ENCODE measurements at places on chromosomes 16 and 17.
A peak's percentile ranks its signal among the peaks of the same experiment; 100 is the strongest.

DNA sequence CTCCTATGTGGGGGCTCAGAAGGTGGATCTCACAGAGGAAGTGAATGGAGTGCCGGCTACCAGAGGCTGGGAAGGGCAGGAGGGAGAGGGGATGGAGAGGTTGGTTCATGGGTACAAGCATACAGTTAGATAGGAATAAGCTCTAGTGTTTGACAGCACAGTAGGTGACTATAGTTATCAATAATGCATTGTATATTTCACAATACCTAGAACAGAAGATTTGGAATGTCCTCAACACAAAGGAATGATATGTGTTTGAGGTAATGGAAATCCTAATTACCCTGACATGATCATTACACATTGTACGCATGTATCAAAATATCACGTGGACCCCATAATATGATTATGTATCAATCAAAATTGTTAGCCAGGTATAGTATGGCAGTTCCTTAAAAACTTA, 38.9 kb upstream of the MED9 start:
- no peak for DNase-seq

DNA sequence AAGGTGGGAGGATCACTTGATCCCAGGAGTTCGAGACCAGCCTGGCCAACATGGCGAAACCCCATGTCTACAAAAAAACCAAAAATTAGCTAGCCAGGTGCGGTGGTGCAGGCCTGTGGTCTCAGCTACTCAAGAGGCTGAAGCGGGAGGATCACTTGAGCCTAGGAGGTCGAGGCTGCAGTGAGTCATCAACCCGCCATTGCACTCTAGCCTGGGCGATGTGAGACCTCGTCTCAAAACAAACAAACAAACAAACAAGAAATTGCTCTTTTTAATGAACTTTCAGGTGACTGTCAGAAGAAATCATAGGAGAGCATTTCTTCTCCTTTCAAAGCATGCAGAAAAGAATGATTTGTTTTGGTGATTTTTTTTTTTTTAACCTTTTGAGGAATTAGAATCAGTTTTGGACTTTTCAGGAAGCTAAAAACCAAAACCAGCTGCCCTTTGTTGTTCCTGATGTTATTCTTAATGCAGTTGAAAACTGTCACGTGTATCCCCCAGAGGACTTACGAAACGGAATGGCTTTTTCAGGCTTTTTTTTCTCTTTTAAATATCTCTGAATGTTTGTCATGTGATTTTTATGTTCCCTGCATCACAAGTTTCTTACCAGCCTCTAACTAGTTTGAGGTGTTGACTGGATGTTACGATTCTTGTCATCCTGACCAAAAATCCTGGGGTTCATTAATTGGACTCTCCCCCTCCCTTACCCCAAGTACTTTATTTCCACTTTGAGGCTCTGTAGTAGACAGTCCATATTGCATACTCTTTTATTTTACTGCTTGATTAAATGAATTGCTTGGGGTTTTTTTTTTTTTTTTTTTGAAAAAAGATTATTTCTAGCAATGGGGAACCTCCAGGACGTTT, 34.1 kb downstream of the SNX29 start:
- DNase-seq: no peak

GRCh38 chr16:19883966-19884485, 622 bp downstream of the GPRC5B start:
- no peak for DNase-seq

DNA sequence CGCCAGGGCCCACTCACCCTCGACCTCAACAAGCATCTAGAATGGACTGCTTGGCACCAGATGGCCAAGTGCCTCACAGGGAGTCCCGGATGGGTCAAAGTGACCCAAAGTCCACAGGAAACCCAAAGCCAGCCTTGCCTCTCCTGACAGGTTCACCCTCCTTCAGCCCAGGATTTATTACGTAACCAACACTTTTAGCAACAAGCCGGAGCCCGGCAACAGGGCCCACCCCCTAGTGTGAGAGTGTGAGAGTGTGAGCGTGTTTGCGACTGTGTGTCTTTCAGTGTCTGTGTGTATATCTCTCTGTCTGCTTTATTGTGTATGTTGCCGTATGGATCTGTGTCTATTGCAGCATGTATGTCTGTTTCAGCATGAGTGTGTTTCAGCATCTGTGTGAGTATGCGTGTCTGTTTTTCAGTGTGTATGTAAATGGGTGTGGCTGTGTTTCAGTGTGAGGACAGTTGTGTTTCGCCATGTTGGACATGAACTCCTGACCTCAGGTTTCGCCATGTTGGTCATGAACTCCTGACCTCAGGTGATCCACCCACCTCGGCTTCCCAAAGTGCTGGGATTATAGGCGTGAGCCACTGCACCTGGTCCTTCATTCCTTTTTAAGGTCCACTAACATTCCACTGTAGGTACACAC, 13.7 kb upstream of the PEMT start:
- DNase-seq: no peak

DNA sequence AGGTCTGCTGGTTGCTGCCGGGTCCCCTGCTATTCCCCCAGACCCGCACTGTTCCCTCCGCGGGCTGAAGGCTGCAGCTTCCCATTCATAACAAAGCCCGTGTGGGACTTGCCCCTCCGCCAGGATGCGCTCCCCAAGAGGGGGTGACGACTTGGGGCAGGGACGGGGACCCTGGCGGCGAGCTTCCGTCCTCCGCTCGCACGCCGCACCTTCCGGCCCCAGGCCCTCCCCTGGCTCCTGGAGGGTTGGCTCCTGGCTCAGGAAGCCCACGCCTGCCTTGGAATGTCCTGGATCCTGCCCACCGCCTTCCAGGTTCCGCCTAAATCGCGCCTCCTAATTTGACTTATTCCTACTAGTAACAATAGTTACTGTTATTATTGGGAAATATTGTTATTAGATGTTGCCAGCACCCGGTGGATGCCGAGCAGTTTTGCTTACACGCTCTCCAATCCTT, 1.1 kb upstream of the TFAP4 start:
- DNase-seq: peak; percentile 11

DNA sequence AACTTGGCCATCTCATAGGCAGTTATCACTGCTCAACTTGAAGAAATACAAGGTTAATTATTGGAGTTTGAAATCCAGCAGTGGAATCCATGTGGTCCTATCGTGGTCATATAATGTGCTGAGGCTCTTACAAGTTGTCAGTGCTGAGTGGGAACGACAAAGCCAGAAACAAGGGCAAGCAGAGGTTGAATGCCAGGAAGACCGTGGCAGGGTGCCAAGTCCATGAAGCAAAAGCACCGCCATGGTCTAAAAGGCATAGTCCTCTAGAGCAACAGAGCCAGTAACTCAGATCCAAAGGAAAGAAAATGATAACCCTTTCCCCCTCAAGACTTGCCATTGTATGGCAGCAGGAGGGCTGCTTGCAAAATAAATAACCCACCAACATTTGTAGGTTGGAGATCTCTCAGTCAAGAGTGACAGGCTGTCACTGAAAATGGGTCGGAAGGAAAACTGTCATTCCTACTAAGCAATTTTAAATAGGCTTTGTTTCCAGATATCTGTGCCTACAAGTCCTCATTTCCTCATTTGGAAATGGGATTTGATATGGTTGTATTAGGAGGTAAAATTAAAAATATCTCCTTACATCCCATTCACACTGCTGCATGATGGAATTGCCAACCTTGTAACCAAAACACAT, 36.4 kb upstream of the HSBP1 start:
- no peak for DNase-seq

GRCh38 chr16:4140652-4141051, 24.4 kb upstream of the ADCY9 start:
- no peak for DNase-seq

GRCh38 chr16:70685938-70686375, at the start of gene MTSS2:
Gene MTSS2 (minus strand): TSS chr16:70686053. CDS start chr16:70685791, 262 bp downstream.
- DNase-seq: no peak

DNA sequence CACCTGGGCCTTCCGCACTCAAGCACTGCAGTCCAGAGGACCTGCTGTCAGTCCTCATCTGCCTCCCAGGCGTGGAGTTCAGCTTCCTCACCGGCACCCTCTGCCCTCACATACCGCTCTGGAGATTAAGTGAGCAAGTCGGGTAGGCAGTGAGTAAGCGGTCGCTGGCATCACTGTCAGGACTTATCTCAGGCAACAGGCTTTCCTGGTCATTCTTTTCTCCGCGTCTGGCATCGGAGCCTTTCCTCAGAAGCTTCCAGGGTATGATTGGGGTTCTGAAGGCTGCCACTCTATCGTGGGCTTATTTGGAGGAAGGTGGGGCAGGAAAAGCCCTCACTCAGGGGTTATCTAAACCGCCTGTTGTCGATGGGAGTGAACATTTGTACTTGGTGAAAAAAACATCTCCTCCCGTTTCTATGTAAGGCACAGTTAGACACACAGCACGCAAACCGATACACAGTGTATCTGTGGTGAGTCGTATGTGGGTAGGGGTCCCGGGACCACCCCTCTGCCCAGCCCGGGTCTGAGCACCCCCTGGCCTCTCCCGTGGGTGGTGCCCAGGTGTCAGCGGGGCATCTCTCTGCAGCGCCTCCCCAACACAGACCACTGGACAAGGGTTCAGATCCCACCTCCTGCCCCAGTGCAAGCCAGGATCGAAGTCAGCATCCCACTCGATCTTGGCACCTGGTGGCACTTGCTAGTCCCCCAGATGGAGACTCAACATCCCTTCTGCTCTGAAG, 92.5 kb upstream of the PLCG2 start:
- no peak for DNase-seq

GRCh38 chr17:5869041-5869745, 201.0 kb upstream of the WSCD1 start:
- DNase-seq: no peak

GRCh38 chr17:58680038-58680369, 11.8 kb downstream of the TEX14 start:
- no peak for DNase-seq

GRCh38 chr16:4661661-4662060, 31.7 kb upstream of the NUDT16L1 start:
- DNase-seq: no peak

GRCh38 chr17:52228823-52229222, 70.3 kb upstream of the CA10 start:
- DNase-seq: no peak

DNA sequence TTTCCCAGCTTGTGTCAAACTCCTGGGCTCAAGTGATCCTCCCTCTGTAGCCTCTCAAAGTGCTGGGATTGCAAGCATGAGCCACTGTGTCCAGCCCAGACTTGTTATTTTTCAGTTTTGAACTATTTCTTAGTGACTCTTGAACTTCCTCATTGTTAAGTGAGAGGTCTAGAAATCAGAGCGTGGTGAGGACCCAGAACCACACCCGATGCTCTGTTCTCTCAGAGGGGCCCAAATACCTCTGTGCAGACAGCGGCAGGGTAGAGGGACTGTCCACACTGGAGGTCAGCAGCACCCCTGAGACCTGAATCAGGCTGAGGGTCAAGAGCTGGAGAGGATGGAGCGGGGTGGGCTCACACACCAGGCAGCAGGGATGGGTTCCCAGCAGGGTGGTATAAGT, 47.7 kb upstream of the MEAK7 start:
- DNase-seq: no peak

DNA sequence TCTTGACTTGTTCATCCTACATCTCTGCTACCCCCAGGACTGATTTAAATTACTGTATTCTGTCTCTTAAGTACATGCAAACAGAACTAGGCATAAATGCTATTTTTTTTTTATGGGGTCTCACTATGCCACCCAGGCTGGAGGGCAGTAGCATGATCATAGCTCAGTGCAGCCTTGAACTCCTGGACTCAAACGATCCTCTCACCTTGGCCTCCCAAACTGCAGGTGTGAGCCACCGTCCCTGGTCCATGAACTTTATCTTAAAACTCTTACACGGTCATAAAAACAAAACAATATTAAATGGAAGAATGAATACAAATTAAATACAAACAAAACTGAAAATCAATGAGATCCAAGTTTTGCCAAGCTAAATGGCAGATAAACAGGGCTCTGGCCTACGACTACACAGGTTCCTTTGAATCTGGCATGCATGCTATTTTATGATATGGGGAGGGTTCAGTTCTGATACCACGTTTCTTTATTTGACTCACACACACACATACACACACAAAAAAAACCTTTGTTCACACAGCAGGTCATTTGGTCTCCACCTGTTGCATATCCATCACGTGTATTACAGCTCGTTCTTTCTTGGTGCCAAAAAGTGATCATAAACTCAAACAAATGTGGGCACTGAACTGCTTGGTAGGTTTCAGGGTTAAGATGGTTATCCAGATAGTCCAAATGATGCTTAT, 1.1 kb upstream of the PKD1L3 start:
- DNase-seq: no peak

- no peak for DNase-seq
Measured at GRCh38 chr17:35082073-35082657, 18.7 kb upstream of the RFFL start.

DNA sequence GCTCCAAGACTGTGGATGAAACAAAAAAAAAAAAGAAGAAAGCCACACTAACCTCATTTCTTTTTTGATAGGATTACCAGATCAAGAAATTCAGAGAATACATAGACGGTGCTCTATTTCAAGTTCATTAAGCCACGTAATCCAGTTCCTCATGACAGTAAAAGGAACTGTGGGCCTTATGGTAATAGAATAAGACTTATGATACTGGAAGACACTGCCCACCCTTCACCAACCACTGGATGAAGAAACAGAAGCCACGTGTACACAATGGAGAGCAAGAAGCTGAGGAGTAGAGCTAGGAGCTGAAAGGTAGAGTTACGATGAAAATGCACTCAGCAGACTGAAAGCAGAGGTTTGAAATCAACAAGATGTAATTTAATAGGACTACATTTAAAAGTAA, 11.2 kb downstream of the NCBP3 start:
- DNase-seq: no peak

DNA sequence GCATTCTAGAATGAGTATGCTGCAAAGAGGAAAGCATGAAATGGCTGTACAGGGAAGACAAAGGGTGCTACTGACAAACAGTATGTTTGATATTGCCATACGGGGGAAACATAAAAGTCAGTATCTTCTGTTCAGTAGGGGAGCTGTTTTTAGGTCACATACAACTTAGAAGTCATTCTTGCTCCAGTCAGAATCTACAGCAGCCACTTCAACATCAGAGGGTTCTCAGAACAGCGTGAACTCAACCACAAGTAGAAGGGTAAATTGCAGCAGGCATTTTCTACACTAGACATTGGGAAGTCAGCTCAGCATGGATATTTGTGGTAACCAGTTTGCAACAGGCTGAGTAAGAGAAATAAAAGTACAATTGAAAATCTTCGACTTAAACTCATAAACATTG, 1241.8 kb upstream of the GOT2 start:
- no peak for DNase-seq

Measured in stimulated activated CD8-positive, alpha-beta memory T cell treated with anti-CD3 and anti-CD28 coated beads, Interleukin-2, amount 100 ng/mL, for 1 hour (primary cell).